Activated CD4-positive, alpha-beta T cell treated with anti-CD3 and anti-CD28 coated beads, Interleukin-2, amount 10 ng/mL, durations not matched to agents 7 days and 5 days (primary cell): ENCODE measurements at places on chromosomes 3 and 15. TPM values are rescaled to one million over a fixed set of nuclear protein-coding genes. Genes with fewer than 3 reads are reported as not detected.

The TRPM1 gene
- total RNA-seq, result not detected

The NDN gene
- total RNA-seq, result 2.4 TPM

The TRAT1 gene
- total RNA-seq, result 151 TPM

GRCh38 chr3:64033069-64033468 lies 9.8 kb upstream of the PSMD6 start:
- H3K27me3 ChIP-seq, result peaks cover 36% of the 10 kb centered on the region
- no peak overlapping the region for H3K27ac ChIP-seq
- peaks cover 10% of the 10 kb centered on the region for H3K4me1 ChIP-seq
- no peak for DNase-seq

DNA sequence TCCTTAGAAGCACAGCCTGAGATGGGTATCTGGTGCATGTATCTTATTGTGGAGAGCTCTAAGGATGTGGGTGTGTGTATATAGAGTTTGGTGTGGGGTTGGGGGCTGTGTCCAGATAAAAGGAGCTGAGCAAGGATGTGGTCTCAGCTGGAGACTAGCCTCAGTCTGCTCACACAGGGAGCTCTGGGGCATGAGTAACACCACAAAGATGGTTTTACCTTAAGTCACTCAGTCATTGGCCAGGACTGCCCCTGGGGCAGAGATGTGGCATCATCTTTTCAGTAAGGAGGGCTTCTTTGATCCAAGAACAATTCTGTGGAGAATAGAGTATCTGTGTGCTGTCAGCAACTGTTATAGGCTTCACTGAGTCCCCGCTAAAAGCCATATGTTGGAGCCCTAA lies 163.4 kb upstream of the NUDT16 start:
- DNase-seq, result no peak
- H3K4me3 ChIP-seq, result no peak overlapping the region
- H3K27me3 ChIP-seq, result no peaks in the 10 kb centered on the region
